ENCODE measurements at places on chromosomes 6 and 20.
A peak's percentile ranks its signal among the peaks of the same experiment; 100 is the strongest.

DNA sequence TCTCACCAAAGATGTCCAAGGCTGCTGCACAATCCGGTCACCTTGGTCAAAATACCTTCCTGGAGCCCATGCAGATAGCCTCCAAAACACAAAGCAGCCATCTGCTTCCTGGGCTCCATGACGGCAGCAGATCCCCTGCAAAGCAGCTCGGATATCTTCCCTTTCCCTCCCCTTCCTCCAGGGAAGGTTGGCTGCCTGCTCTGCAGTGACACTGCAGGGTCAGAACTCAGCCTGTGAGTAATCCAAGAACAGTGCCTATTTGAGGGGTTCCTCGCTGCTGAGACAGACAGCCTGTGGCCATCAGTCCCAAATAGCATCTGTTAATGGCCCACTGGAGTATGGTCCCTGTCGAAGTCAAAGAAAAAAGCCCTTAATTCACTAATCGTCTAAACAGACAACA is 270.8 kb downstream of the PREX1 start:
- peak; percentile 36 for DNase-seq

DNA sequence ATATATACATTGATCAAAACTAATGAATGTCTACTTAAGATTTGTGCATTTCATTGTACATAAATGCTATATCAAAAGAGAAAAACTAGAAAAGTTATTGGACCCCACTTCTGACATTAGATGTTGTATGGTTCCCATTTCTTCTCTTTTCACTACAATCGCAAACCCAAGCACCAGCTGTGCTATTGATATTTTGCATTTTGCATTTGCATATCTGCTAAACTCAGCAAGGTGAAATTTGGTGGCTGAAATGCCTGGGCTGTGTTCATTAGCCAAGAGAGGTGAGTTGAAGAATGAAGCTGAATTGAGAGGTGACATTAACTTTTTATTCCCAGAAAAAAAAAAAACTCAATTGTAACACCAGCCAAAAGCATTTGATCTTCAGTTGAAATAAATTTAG is 232.1 kb upstream of the TENT5A start:
- no peak for DNase-seq

DNA sequence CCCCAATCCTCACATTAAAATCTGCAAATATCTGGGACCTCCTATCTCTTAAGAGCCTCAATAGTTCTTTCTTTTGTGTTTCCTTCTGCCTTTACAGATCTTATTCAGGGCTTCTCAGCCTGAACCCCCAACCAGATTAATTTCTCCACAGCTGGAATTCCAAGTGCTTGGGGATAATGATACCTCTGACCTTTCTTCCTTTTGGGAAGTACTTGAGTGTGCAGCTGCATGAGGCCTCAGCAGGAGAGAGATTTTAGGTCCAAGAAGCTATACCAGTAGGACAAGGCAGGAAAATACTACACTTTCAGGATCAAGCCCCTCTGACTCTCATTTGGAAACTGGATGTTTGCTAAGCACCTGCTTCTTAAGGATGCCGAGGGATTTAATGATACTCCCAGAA is 2.6 kb downstream of the PHF20 start:
- no peak for DNase-seq

DNA sequence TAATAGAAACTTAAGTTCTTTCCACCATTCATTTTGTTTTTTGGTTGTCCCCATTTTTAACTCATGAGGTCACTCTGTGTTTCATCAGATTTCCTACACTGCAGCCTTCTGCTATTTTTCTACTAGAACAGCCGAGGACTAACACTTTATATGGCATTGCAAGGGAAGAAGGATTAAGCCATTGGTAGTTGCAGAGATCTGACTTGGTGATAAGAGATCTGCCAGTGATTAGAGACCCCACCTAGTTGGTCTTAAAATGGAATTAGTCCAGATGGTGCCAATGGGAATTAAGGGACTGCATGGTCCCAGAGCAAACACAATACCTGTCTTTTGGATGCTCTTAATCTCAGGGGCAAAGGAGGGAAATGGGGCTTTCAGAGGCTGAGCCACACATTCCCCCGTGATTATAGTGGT is 125.5 kb upstream of the TMEM170B start:
- DNase-seq = no peak

- no peak for DNase-seq
Observed at GRCh38 chr20:58981628-58982364, 740 bp downstream of the NELFCD start.

DNA sequence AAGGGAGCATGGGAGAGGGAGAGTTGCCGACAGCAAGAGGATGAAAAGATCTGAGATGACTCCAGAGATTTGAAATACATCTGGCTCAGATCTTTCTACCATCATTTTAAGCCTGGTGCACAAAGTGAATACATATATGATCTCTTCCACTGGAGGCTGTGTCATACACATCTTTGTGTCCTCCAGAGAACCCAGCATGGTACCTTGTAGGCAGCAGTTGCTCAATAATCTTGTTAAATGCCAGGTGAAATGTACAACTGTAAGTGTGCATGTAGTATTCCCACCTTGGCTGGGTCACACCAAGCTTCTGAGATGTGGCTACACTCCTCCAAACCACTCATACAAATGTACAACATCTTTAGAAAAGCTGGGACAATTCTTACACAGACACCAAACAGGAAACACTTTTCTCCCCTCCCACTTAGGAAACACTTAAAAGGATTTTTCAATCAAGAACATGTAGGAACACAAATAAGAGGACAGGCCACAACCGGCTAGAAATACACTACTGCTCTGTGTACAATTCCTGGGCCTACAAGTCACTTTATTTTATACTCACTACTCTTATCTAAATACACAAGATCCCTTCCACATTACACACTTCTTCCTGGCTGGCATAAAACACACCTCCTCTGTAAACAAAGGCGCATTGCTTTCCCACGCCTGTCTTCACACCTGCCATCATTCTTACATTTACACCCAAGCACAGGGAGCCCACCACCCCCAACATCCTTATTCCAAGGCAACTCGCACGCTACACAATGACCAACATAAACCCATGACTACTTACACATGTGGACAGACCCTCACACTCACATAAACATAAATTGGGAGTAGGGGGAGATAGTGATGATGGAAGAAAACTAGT is 3.8 kb upstream of the IER3 start:
- DNase-seq = no peak

GRCh38 chr20:23011008-23011721 is 23.9 kb upstream of the SSTR4 start:
- no peak for DNase-seq

DNA sequence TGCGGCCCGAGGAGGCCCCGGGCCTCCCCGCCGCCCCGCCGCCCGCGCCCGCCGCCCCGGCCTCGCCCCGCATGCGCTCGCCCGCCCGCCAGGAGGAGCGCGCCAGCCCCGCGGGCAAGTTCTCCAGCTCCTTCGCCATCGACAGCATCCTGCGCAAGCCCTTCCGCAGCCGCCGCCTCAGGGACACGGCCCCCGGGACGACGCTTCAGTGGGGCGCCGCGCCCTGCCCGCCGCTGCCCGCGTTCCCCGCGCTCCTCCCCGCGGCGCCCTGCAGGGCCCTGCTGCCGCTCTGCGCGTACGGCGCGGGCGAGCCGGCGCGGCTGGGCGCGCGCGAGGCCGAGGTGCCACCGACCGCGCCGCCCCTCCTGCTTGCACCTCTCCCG is 1.5 kb downstream of the FOXQ1 start:
- peak; percentile 51 for DNase-seq

GRCh38 chr6:71038711-71039344 is 82.0 kb upstream of the B3GAT2 start:
- DNase-seq = peak; percentile 37

DNA sequence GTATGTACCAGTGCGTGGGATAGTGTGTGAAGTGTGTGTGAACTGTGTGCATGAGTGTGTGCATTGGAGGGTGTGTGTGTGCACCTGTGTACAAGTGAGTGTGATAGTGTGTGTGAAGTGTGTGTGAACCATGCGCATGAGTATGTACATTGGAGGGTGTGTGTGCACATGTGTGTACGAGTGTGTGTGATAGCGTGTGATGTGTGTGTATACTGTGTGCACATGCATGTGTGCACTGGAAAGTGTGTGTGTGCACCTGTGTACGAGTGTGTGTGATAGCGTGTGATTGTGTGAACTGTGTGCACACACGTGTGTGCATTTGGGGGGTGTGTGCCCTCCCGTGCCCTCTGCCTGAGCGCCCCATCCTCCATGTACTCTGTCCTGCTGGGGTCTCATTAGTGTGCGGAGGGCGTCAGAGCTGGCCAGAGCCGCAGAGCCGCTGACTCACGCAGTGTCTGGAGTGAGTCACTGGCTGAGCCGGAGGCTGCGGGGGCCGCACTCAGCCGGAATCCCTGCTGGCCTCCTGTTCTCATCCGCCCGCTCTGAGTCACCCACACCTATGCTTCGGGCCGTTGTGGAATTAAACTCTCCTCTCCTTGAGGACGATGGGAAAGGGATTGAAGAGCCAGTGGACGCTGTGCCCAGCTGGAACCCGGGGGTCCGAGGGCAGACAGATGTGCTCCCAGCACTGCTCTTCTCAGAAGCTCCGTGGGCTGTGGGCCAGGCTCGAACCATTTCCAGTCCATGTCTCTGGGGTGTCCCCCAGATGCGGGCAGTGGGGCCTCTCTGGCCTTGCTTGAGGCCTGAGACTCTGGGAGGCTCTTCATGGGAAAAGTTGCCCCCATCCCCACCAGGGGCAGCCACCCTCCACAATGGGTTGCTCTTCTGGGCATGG is 27.3 kb upstream of the STX16 start:
- no peak for DNase-seq

DNA sequence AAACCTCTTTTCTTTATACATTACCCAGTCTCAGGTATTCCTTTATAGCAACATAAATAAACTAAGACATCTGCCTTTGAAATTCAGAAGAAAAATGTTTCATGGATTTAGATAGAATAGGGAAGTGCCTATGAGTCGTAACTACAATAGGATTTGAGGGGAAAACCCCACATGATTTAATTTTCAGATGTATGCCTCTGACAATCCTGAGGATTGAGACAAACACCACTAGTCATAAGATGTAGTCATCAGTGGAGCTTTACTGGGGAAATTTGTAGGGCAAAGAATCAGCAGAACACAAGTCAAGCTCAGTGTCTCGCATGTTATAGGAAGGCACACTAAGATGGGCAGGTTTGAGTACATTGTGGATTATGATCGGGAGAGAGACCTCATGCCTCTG is 566.4 kb downstream of the BMP2 start:
- no peak for DNase-seq

DNA sequence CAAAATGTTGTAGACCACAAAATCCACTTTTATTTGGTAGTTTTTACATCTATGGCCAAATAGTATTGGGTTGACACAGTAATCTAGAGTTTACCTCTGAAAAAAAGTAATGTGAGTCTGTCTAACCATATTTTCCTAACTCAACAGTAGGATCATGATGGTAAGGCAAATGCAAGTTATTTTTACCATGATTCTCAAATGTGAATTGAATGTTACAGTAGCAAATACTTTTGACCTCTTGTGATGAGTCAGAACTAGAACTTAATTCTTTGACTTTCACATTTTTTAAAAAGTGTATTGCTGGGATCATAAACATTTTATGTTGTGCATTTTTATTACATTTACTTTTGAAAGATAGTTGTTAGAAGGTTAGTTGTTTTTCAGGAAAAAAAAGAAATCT is 22.0 kb downstream of the RNF146 start:
- no peak for DNase-seq

GRCh38 chr20:58720890-58721289 is 28.3 kb downstream of the NPEPL1 start:
- no peak for DNase-seq

DNA sequence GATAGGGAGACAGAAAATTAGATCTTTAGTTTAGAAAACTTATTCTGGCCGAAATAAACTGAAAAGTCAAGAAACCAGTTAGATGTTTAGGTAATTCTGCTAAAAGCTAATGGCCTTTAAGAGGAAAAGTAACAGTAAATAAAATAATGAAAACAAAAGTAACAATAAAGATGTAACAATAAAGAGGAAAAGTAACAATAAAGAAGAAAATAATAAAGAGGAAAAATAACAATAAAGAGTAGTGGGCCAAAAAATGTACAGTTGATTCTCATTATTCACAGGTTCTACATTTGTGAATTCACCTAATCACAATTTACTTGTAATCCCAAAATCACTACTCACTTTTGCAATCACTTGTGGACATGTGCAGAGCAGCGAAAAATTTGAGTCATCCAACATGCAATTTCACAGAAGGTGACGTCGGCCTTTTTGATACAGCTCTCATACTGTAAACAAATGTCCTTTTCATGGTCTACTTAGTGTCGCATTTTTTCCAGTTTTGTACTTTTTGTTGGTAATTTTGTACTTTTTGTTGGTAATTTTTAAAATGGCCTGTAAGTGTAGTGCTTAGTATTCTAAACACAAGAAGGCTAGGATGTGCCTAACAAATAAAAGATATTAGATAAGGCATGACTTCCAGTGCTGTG is 24.0 kb downstream of the HBS1L start:
- DNase-seq = no peak
